Stimulated activated CD4-positive, alpha-beta T cell treated with anti-CD3 and anti-CD28 coated beads, Interleukin-4, amount 100 ng/mL, for 4 hours (primary cell): ENCODE measurements at places on chromosomes 2 and 18.

DNA sequence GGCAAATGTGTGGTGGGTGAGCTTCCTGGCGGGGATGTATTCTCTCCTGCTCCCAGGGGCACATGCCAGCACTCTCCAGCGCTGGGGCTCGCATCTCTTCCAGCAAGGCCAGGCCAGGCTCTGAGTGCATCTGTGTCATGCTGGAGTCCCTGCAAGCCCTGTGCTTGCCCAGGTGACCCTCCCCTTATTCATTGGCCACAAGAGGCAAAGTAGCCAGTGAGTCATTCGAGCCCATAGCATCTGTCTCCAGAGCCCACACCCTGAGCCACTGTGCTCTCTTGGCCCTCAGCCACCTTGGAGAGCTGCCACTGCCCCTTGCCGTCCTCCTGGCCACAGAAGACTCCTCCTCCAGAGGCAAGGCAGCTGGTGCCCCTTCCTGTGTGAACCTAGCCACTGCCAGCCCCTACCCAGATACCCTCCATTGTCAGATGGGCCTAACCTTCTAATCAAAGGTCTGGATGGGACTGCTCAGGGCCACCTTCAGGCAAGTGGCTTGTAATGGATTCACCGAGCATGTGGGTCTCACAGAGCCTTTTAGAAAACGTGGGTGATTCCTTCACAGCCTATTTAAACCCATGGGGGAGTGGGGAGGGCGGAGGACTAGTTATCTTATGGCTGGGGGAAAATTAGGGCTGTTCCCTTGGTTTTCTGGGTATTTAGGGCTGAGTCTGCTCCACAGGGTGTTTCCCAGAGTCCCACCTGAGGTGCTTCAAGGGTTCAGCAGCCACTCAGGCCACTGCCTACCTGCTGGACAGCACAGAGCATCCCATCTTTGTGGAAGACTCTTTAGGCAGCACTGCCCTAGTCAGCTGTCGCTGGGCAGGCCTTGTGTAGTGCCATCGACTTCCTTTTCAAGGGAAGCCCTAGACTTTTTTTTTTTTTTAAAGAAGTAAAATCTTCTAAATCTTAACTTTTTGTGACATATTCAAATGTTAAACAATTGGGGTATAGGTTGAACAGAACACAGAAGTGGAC is 137.4 kb downstream of the ACOXL start:
- no peak for DNase-seq

- no peak for DNase-seq
Measured at GRCh38 chr2:214536625-214537024, 125.8 kb downstream of the VWC2L start.

DNA sequence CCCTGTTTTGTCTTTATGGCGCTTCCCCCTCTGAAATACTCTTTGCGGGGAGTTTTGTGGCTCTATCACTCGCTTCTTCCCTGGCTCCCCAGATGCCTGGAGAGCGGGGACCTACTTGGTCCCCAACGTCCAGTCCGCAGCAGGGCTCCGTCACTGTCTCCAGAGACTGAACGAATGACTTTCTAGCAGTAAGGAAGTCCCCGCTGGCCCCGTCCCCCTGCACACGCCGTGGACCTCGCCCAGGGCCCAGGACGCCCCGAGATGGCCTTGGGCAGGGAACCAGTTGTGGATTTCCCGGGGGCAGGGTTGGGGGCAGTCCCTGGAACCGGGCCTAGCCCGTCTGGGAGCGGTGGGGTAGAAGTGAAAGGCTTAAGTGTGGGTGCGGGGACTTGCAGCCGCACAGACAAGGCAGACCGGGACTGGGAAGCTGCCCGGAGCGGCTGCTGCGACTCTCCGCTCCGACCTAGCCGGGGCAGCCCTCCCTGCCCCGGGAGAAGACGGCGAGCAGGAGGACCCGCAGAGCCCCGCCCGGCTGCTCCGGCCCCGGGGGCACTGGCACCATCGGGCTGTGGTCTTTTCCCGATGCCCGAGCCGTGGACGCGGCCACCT is 821 bp upstream of the EPHA4 start:
- peak; percentile 10 for DNase-seq

GRCh38 chr2:223890721-223891120 is 53.3 kb upstream of the AP1S3 start:
- DNase-seq = no peak

GRCh38 chr18:46156124-46156745 is 52.0 kb downstream of the HAUS1 start:
- DNase-seq = peak; percentile 26

DNA sequence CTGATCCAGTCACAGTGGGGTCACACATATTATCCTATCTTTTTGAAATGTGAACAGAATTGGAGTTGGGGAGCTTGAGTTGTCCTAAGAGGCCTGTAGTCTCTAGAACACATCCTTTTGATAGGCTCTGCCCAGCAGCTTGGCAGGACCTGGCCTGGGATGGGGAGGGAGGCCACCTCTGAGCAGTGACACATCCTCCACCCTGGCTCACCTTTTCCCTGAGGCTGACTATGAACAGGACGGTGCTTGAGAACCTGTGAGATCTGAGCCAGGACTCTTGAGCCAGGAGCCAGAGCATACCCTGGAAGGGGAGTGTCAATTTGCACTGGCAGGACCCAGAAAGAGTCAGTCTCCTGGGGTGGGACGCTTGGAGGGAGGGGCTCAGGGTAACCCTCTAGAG is 17.7 kb upstream of the ATP6V1B1 start:
- DNase-seq = no peak

GRCh38 chr2:240689975-240690374 is 1.7 kb upstream of the AQP12A start:
- no peak for DNase-seq

DNA sequence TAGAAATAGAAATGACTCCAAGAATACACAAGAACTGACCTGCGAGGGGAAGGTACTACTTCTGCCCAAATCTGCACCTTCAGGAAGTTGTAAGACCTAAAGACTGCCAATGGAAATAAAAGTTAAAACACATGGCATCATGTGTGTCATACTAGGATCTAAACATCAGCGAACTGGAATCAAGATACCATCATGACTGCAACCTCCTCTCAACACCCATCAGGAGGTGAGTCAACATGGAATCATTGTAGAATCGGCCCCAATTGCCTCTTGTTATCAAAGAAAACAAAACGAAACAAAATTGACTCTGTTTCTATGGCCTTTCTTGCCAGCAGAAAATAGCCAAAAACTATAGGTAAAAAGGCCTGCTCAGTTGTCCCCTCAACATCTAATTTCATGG is 15.1 kb downstream of the RDH14 start:
- DNase-seq = no peak

GRCh38 chr2:101781791-101782426 is 84.4 kb downstream of the MAP4K4 start:
- DNase-seq = no peak

DNA sequence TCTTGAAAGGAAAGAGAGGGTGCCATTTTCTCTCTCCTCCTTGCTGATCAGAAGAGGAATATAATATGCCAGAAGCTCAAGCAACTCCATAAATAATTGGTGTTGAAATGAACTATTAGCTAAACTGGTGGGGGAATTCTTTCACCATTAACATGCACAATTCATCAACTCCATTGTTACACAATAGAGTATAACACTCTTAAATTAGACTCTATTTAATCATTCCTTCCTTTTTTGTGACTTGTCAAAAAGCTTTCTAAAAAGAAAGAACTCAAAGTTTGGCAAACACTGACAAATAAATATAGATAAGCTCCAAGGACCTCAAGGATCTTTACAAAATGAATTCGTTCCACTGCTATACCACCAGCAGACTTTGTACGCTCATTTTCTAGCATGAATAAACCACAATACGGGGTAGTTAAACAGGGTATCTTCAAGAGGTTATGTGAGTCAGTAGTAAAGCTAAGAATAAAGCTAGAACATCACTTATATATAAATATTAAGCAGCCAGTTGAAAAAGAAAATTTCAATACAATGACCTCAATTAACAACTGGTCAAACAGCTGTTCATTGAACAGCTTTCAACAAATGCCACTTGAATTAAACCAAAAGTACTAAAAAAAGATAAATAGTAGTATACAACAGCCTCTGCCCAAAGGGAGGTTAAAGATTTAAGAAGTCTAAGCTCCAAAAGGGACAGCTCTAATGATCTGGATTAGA is 6.4 kb downstream of the TRAK2 start:
- DNase-seq = no peak

GRCh38 chr2:32553829-32554432 is 73.9 kb upstream of the TTC27 start:
- DNase-seq = no peak

DNA sequence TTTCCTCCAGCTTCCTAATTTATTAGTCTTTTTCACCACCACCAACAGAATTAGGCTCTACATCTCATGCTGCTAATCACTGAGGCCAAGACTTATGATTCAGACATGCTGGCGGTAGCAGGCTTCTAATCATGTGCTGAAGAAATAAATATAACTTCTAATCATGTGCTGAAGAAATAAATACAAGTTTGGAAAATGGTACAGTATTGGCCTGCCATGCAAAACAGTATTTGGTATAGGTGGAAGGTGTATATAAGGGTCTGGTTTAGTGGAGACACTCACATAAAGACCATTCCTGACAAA is 240.7 kb downstream of the TGIF1 start:
- DNase-seq = no peak

- DNase-seq = no peak
Measured at GRCh38 chr2:111028720-111029119, 92.0 kb upstream of the BCL2L11 start.

DNA sequence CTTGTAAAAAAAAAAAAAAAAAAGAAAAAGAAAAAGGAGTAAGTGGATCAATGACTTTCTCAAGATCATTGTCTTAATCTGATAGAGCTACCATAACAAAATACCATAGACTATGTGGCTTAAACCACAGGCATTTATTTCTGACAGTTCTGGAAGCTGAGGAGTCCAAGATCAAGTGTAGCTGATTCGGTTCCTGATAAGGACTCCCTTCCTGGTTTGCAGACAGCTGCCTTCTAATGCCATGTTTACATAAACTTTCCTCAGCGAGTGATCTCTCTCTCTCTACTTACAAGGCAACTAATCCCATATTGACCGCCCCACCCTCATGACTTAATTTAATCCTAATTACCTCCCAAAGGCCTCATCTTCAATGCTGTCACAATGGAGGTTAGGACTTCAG is 36.5 kb upstream of the SIX2 start:
- no peak for DNase-seq

GRCh38 chr2:16637304-16637703 is 28.3 kb downstream of the CYRIA start:
- DNase-seq = no peak

- DNase-seq = no peak
Measured at GRCh38 chr2:45009928-45010701, 863 bp upstream of the SIX2 start.

DNA sequence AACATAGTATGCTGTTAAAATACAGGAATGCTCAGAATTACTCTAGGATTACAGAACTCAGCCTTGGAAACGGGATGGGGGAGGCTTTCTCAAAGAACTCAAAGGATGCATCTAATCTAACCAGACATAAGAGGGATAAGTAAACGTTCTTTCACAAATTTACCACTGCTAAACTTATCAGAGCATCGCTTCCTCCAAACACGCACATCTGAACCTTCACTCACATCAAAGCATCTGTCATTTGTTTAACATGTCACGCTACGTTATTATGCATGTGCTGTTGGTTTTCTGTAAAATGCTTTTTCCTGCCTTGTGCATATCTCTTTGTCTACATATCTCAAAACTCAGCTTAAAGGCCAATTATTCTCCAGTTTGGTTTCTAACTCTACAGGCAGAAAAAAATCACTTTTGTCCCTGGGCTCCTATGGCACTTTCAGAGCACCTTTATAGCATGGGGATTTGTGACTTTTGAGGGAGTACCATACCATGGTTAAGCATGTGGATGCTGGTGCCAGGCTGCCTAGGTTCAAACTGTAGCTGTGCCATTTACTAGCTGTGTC is 106.7 kb upstream of the FSHR start:
- DNase-seq = no peak
